ENCODE measurements at places on chromosomes 4 and X. TPM values are rescaled to one million over a fixed set of nuclear protein-coding genes. Genes with fewer than 3 reads are reported as not detected.

SLIT2 gene
- total RNA-seq = 35.1 TPM

SPATA18 gene
- 12.2 TPM for total RNA-seq

SLC10A7 gene
- total RNA-seq = 13.6 TPM

GRCh38 chr4:113157086-113157857 lies 107.8 kb downstream of the ANK2 start:
- DNase-seq = no peak

DNA sequence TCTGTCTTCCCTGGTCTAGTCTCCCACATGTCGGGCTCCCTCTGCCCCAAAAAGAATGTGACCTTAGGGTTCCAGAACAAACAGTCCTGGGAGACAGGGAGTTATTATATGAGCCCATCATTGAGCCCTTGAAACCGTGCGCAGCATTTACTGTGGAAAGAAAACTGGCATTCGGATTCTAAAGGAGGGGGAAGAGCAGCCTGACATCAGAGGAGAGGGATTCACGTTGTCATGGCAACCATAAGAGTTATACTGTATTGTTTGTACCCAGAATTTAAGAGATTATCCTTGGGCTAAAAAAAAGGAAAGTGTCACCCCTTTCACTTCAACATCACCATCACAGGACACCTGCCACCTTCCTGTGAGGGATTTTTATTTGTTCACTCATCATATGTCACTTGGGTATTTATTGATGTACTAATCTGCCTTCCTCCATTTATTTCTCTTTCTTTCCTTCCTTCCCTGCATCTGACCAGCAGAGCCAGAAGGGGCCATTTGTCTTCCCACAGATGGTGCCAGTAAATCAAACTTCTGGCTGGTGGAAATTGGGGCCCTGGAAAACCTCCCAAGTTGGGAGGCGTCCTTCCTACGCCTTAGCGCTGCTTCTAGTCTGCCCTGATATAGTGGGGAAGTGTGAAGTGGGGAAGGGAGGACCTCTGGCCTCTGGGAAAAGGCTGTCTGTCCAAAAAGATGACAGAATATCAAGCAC lies 64.9 kb upstream of the FRMPD3 start:
- DNase-seq = no peak

Data from upper lobe of left lung (tissue), 6 donors.